ENCODE measurements at places on chromosomes 2 and 18.
A peak's percentile ranks its signal among the peaks of the same experiment; 100 is the strongest.

- DNase-seq, result no peak
Measured at GRCh38 chr18:79393181-79393634, 2.5 kb upstream of the NFATC1 start.

GRCh38 chr2:84855731-84856130 lies 25.2 kb downstream of the TRABD2A start:
- DNase-seq, result no peak

DNA sequence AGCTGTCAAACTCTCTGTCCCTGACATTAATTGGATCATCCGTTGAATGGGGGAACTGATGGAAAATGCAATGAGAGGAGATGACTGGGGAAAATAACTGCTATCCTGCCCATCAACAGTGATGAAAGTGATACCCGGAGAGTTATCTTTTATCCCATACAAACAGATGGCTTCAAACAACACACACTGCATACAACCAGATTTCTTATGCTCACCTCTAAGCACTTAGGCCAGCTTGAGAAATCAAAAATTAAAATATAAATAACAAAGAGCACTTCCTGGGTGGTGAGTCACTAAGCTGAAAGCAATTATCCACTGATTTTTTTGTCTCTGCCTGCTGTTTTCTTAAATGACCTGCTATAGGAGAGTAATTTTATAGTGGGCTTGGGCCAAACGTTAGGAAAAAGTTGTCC lies 237.6 kb upstream of the RGPD4 start:
- DNase-seq, result peak; percentile 80

- DNase-seq, result no peak
Measured at GRCh38 chr2:29502460-29502911, 387.3 kb downstream of the CLIP4 start.

All from DMS153 (cell line).